GM12864 (cell line): ENCODE measurements at places on chromosomes 11 and 22.

- no peak for DNase-seq
These were observed 3.8 kb downstream of the CFAP300 start for GRCh38 chr11:102050927-102051575.

DNA sequence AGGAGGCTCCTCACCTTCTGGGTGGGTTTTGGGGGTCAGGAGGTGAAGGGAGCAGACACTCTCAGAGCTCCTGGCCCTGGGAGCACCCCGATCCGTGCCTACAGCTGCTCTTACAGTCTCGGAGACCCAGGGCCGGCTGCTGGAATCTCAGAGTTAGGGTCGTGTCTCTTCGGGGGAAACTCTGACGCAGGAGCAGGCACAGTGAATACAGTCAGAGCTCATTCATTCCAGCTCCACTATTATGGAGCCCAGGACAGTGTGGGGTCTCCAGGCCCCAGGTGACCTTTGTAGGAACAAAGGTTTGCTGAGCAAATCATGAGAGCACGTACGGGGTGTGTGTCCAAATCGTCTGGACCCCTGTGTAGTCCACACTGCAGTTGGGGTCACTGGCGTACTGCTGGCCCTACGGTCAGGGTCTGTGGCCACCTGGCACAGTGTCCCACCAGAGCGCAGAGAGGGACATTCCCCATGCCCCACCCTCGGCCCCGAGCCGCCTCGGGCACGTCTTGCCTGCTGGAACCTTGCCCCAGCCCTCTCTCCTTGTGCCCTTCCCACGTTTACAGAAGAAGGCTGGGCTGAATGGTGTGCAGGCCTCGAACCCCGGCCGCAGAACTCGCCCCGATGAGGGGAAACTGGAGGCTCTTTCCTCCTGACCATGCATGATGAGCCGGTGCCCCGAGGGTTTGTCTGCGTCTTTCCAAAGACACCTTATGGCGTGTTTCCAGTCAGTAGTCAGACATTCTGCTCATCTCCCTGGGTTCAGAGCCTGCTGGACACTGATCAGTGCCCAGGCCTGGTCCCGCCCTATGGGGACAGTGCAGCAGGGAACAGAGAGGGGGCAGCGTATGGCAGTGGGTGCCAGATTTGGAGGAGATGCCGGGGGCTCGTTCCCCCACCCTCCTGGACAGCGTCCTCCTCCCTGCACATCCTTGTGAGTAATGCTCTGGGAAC, 1166.6 kb downstream of the BRD1 start:
- DNase-seq: no peak

GRCh38 chr11:31676280-31676982, 134.7 kb downstream of the PAX6 start:
- no peak for DNase-seq

DNA sequence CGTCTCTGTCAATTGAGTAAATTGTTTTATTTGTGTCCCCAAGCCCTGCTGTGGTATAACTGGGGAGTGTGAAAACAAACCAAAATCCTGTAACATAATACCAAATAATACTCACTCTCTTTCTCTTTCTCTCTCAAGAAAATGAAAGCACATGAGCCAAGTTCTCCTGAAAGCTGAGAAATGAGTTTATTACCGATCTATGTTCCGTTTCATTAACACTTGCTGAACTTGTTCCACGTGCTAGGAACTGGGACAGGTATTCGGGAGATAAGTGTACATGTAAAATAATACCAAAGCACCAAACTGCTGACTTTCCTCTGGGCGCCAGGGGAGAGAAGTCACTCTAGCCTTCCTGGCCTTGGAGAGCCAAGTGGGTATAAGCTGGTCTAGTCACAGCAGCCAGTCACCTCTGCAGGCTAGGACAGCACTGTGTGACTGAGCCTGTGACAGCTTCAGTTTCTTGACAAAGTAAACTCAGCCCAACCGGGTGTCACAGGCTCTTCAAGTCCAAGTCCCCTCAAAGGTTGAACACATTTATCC, 23.1 kb downstream of the CD6 start:
- no peak for DNase-seq

- no peak for DNase-seq
These were observed 2.4 kb downstream of the MAPK1 start for GRCh38 chr22:21865041-21865440.

DNA sequence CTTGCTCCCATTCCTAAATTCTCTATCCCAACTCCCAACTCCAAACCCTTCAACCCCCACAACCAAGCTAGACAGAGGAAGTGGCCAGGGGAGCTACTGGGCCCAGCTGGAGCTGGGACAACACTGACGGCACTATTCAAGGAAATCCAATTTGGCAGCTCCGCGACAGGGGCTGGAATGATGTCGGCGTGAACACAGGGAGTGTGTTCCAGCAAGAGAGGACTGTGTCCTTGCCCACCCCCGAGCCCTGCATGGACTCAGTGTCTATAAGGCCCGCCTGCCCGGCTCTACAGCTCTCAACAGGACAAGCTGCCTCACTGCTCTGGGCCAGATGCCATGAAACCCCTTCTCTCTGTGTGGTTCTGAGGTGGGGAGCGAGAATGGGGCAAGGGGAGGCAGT, 11.3 kb downstream of the PCSK7 start:
- DNase-seq: no peak

DNA sequence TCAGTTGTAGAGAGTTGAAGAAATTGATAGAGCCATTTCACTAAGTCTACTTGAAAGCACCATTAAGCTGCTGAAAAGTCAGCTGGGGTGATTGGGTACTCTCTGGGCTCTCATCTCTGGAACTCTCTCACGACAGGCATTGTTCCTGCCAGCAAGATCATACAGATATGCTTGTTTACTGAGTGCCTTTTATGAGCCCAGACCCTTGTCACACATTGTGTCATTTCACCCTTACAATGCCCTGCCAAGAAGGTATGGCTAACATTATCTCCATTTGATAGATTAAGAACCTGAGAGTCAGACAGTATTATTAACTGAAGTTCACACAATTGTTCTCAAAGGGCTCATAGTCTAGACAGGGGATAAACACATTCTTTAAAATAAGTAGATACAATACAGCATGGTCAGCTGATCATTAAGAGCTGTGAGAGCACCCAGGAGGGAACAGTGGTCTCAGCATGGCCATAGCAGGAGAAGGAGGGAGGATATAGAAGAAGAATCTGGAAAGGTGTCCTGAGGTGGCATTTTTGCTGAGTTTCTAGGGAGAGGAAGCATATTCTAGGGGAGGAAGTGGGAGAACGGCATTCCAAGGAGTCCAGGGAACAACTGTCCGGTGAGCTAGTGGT, 580.5 kb downstream of the INSC start:
- DNase-seq: no peak

- DNase-seq: no peak
These were observed 18.2 kb upstream of the ARRB1 start for GRCh38 chr11:75369560-75370255.

DNA sequence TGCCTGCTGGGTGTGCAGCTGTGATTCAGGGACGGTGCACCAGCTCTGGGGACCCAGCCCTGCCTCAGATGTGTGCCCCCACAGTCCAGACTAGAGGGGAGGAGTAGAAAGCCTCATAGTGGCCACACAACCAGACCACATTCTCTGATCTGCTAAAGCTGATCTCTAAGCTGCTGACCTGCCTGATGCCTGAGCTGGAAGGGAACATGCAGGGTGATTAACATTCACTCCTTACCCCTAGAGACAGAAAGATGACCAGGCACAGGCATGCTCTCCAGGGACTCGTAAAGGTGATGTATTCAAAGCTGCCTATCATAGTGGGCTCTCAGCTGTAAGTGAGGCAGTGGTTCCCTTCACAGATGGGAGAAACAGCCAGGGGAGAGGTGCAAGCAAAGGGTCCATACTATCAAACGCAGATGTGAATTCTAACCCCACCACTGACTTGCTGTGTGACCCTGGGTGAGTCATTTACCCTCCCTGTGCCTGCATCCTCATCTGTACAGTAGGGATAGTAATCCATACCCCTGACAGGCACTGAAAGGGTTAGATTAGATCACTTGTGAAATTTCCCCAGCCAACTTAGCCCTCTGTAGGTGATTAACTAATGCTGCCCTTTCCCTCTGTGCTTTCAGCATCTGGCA, 29.0 kb upstream of the LRRC32 start:
- DNase-seq: no peak

DNA sequence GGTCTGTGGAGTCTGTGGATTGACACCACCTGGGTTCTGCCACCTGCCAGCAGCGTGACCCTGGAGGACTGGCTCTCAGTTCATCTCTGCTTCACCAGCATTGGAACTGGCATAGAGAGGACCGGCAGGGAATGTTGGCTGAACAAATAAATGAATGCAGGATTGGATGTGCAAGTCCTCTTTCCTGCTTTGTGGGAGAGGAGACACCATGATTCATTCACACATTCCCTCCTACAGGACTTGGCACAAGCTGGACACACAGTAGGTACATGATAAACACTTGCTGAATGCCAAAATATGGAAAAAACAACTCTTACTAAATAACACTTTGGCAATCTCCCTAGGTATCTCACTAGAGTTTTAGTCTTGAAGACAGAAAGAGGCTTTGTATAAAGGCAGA, 116.6 kb upstream of the NARS2 start:
- no peak for DNase-seq

GRCh38 chr11:118771547-118772288, 19.2 kb downstream of the DDX6 start:
- no peak for DNase-seq

DNA sequence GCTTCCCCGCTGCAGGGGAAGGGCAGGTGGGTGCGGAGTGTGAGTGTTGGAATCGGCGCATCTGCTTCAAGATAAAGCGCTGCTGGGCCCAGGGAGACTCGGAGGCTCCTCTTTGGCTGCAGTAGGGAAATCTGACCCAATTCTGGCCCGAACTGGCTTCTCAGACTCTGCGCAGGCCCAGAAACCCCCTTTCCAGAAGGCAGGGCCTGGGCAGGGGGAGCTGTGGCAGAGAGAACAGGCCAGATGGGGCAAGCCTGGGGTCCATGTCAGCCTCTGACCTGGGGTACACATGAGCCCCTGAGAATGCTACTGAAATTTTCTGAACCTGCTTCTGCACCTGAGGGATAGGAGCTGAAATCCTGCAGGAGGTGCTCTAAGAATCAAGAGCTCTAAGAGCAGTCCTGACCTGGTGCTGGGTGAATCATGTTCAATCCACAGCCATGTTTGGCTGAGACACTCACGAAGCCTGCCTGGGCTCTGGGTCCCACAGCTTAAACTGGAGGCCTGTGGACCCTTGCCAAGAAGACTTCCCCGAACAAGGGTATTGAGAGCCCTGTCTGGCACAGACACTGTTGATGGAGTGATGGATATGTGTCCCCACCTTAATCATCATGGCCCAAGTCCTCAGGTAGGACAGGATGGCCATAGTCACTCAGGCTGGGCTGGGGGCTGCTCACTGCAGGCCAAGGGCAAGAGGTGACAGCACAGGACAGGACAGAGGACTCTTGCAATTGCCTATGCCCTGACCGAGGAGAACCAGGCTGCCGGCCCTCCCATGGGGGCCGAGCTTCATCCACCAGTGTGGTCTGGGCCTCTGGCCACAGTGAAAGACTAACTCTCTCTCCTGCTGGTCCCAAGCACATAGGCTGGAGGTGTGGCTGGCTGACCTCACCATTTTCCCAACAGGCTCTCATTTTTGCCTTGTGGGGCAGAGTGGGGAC, 6.9 kb downstream of the RAB3IL1 start:
- DNase-seq: no peak

DNA sequence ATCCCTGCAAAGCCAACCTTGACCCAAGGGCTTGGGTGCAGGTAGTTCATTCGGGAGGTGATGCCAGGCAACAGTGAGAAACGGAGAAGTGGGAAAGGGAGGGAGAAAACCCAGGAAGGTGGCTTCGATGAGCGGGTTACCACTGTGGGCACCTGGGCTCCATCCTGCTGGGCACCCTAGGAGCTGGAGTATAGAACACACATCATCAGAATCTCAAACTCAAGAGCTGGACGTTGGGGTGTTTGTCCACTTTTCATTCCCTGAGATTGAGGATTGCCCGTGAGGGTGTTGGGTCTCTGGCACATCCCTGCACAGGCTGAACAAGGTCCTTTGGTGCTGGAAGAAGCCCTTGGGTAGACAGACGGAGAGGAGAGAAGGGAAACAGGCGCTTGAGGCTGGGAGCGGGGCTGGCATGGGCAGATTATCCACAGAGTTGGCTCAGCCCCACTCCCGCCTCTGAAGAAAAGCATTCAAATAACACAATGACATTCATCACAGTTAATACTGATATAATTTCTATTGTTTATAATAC, 70.4 kb downstream of the LRRC32 start:
- DNase-seq: no peak

GRCh38 chr11:95544095-95544856, 245.3 kb downstream of the FAM76B start:
- DNase-seq: no peak

- DNase-seq: no peak
These were observed 70.8 kb downstream of the MED15 start for GRCh38 chr22:20578192-20578591.

DNA sequence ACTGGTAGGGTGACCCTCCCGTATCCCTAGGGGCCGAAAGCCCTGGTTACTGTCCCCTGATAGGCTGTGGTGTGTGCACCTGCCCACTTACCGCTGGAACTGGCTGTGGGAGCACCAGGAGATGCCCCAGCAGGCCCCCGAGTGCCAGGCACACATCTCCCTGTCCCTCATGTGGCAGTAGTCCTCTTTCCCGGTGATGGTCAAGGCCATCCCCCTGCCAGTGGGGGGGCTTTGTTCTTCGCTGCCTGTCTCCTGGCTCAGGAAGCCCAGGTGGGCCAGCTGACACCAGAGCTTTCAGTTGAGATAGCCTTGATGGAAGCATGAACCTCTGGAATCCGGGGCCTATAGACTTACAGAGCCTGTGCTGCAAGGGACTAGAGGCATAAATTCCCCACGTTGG, 100.5 kb downstream of the MPPED1 start:
- no peak for DNase-seq

- no peak for DNase-seq
These were observed 27.8 kb upstream of the ACR start for GRCh38 chr22:50710221-50710620.

GRCh38 chr11:86955111-86955360, 159 bp downstream of the FZD4 start:
- DNase-seq: no peak

- DNase-seq: no peak
These were observed 72.6 kb downstream of the ISX start for GRCh38 chr22:35138521-35138920.

GRCh38 chr11:128179512-128179911, 407.8 kb downstream of the ETS1 start:
- no peak for DNase-seq

GRCh38 chr11:64092111-64092760, 56.5 kb downstream of the FLRT1 start:
- DNase-seq: no peak

GRCh38 chr22:33983558-33983957, 63.3 kb upstream of the LARGE1 start:
- DNase-seq: no peak

DNA sequence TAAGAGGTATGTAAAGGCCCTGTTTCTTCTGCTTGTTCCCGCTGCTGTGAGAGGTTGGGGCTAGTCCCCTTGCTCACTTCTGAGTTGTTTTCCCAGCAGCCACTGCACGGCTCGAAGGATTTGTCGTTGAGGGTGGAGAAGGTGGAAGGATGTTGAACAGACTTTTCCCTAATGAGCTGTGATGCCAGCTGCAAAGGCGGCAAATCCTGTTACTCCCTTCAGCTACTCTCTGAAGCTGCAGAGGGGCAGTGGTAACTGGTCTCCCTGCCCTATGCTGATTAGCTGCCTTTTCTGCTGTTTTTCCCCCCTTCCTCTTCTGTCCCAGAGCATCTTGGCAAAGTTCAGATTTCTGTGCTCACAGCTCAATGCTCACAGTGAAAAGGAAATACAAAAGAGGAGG, 90.4 kb upstream of the SLC25A18 start:
- no peak for DNase-seq
